ENCODE measurements at places on chromosomes 3 and 15.

DNA sequence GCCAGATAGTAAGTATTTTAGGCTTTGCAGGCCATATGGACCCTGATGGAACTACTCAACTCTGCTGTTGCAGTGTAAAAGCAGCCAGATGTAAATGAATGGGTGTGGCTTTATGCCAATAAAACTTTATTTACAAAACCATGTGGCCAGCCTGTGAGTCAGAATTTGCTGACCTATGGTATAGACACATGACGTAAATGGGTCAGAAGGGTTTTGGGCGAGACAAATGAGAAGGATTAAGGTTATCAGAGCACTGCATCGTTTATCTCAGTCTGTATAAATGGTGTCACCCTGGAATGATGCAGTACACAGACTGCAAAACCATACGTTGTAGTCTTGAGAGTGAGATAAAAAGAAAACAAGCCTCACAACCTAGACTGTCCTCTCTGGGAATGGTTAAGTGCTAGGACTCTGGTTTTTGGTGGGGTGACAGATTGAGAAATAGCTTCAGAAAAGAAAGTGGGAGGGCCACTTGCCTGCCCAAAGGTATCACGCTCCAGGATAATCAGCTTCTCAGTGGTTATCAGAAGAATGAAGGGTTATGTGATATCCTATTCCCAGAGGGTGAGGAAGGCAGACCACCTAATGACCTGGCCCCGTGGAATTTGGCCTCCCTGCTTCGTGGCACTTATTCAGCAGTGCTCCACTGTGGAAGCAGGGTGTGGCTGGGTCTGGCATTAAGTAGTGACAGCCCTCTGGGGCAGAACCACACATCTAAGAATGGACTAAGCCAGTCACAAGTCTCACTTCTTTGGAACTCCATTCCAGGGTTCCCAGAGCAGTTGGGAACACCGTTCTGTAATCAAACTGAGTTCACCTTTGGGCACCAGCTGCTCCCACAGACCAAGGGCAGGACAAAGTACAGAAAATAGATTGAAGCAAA, 46.1 kb downstream of the ABHD5 start:
- DNase-seq, result no peak

DNA sequence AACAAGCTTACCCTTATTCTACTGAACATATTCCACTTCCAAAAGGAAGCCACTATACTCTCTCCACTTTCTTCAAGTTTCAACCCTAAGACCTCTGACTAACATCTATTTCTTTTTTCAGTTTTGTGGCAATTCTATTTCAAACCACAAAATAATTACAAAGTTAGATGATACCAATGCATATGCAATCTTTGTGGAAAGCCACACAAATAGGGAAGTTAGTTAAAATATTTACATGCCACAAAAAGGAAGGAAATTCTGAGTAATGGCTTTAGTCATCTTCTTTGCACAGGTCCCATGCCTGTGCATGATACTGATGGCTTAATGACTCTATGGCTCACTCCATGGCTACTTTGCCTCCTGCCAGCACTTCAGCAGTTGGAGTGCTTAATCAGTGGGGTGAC, 57.0 kb upstream of the MCTP2 start:
- no peak for DNase-seq

DNA sequence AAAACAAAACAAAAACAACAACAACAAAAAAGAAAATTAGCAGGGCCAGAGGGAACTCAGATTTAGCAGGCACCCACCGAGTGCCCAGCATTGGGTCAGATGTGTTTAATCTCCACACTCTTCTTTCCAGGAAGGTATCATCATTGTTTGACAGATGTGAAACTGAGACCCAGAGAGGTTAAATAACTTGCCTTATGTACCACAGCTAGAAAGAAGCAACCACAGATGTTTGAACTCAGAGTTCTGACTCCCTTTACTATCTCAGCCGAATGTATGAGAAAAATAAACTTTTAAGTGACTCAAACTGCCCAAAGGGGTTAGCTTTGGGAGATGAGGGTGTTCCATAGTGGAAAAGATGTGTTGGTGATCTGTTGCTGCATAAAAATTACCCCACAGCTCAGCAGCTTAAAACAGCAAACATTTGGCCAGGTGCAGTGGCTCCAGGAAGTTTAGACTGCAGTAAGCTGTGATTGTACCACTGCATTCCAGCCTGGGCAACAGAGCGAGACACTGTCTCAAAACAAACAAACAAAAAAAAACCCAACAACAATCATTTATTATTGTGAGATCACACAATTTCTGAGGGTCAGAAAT, 4.5 kb upstream of the RPP25 start:
- DNase-seq, result no peak

GRCh38 chr15:35886765-35887164, 340.8 kb upstream of the DPH6 start:
- no peak for DNase-seq

DNA sequence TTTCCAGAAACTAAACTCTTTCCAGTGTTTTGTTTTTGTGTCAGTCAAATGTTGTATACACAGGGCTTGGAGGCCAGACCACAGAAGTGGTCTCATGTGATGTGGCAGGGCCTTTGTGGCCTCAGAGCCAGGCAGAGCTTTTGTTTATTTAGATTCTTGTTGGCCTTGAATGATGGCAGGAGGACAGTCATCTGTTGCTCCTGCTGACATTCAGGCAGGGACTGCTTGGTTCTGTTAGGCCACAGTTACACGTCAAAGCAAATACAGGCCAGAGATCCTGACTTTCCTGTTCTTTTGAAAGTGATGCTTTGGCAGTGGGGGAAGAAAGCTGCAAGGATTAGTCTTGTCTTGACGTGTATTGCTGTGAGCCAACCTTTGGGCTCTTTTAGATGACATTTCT, 325.1 kb downstream of the CACNA2D3 start:
- DNase-seq, result no peak

- no peak for DNase-seq
These were observed 120.2 kb downstream of the NEDD4 start for GRCh38 chr15:55873024-55873720.

- no peak for DNase-seq
These were observed 4.2 kb upstream of the TRAT1 start for GRCh38 chr3:108818404-108818803.

DNA sequence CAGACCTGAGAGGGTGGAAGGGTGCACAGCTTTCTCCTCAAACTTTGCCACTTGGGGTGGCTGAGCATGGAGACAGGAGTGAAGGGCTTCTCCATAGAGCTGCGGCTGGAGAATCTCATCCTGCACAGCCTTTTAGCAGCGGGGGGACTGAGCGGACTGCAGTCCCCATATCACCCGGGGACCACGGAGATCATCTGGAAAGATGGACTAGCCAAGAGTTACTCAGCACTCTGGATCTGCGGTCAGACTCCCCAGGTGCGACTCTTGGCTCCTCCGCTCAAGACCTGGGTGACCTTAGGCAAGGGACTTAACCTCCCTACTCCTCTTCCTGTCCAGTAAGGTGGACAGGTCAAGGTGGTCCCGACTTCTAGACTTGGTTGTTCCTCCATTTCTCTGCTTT, 125.8 kb upstream of the MEF2A start:
- DNase-seq, result no peak

DNA sequence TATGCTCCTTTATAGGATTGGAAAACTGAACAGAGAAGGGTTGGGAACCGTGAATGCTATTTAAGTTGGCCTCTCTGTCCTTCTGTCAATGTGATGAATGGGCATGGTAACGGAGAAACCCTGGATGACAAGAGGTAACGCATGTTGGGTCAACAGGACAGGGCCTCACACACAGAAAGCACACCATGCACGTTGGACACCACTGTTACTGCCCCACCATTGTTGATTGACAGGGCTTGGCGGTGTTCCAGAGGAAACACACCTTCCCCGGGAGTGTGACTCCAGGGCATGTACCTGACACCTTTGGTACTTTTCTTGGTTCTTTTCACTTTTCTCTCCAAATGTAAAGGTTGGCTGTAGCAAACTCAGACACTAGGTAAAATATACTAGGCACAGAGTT, 548.5 kb downstream of the OCA2 start:
- DNase-seq, result no peak

- no peak for DNase-seq
These were observed 113.3 kb downstream of the TBC1D2B start for GRCh38 chr15:77964193-77964592.

DNA sequence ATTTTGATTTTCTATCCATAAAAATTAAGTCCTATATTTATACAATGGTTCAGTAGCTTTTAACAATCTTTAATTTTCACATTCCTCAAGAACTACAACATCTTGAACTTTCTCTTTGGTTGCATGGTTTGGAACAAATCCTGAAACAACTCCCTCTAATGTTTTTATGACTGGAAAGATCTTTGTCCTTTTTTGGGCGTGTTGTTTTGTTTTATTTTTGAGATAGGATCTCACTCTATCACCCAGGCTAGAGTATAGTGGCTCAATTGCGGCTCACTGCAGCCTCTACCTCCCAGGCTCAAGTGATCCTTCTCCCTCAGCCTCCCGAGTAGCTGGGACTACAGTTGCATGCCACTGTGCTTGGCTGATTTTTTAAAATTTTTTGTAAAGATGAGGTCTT, 4.0 kb downstream of the STX19 start:
- DNase-seq, result no peak

GRCh38 chr15:58330741-58331559, 100.8 kb upstream of the LIPC start:
- no peak for DNase-seq

DNA sequence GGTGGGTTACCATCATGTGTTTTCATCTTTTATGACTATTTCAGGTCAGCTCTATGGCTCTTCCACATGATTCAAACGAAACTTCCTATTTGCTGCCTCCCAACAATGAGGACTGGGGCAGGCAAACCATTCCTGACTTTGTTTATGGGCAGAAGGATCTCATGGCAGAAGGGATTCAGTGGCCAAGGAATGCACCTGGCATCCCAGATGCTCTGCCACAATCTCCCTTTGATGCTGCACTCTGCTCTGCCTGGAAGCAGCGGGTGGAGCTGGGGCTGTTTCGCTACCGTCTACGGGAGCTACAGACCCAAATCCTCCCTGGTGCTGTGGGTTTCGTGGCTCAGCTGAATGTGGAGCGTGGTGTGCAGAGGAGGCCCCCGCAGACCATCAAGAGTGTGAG, 6.8 kb downstream of the GDPGP1 start:
- DNase-seq, result no peak

DNA sequence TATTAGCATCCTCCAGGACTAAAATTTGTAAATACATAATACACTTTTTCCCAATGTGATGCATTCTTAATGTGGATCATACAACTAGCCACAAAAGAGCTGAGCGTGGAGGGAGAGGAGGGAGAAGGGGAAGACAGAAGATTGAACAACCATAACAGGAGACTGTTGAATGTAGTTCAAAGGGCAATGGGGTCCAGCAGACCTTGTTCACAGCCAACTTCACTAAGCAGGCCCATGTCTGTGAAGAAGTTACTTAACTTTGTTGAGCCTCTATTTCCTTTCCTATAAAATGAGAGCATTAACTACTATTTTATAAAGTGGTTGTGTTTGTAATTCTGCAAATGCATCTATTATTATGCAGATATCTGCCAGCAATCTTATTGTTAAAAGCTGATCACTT, 13.3 kb downstream of the NCEH1 start:
- no peak for DNase-seq

GRCh38 chr3:25571285-25571684, 93.4 kb downstream of the TOP2B start:
- no peak for DNase-seq

DNA sequence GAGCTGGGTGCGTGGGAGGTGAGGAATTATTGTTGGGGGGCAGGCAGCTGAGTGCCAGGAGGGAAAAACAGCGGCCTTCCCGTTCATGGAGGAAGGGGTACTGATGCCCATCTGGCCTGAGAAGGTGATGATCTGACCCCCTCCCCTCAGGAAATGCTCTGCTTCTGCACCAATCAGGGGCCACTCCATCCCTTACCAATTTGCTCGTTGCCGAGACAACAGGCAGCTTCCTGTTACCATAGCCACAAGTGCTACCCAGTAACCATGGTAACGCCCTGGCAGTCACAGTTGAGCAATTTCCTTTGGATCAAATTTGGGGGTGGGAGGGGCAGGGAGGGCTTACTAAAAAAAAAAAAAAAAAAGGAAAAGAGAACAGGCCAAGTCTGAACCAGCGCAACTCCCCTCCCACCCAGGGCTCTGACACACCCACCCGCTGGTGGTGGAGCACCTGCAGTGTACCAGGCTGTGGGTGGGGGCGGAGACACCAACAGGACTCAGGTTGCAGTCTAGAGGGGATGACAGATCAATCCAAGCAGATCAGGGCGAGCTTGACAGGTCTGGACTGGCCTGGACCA, 13.7 kb downstream of the CELF6 start:
- no peak for DNase-seq

DNA sequence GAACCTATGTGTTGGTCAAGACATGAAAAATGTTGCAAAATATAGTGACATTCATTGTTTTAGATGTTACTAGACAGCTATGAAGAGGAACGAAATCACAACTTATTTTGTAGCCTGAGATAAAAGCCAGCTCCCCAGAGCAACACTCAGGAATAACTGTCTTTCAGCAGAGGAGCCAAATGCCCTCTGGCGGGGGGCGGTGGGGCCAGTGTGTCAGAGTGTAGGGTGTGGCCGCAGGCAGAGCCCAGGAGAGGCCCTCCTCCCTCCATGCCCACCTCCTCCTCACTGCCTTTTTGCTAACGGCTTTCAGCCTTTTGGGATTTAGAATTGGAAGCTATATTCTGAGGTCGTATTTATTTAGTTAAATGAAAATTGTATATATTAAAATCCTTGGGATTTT, 16.9 kb downstream of the APOD start:
- no peak for DNase-seq

- DNase-seq, result no peak
These were observed 168.9 kb downstream of the KLHL25 start for GRCh38 chr15:85625856-85626255.

DNA sequence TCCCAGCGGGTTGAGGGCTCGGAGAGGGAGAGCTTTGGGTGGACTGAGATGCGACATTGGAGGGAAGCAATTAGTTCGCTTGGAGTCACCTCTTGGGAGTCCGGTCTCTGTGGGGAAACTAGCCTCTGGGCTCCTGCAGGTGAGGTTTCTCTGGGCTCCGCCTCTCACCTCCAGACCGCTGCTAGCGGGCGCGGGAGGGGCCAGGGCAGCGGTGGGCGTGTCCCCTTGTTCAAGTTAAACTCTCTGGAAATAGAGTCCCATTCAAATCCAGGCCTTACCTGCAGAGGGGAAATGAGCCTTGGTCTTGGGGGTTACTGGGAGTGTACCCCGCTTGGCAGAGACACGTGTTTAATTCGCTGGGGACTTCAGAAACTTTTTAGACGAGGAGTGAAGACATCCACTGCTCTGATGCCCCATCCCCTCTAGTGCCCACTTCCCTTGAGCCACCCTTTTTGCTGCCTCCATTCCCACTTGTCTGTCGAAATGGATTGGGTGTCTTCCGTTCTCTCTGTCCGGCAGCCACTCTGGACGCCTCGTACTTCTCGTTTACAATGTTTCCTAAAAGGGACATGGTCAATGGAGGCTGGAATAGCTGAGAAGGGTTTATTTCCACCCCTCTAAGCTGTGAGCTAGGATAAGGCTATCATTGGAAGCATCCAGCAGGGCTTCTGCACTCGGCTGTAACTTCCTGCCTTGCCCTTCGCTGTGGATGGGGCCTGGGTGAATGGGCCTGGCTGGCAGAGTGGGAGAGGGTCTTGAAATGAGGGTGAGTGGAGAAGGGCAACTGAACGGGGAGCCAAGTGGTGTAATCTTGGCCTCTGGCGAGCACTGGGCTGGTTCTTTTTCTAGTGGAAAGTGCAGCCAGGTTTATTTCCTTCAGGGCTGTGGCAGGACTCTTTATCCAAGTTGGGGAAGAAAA, 1.1 kb downstream of the MITF start:
- no peak for DNase-seq

- no peak for DNase-seq
These were observed 108.3 kb upstream of the GADL1 start for GRCh38 chr3:31002730-31003129.
